ENCODE measurements at places on chromosomes 3 and 15. TPM values are rescaled to one million over a fixed set of nuclear protein-coding genes. Genes with fewer than 3 reads are reported as not detected.

The TMCC1 gene
- 33.9 TPM for total RNA-seq

The GP5 gene
- 0.10 TPM for total RNA-seq

The ITPKA gene
- total RNA-seq, result 0.91 TPM

- no peak for DNase-seq
Observed at GRCh38 chr15:85545752-85546151, 165.3 kb downstream of the AKAP13 start.

DNA sequence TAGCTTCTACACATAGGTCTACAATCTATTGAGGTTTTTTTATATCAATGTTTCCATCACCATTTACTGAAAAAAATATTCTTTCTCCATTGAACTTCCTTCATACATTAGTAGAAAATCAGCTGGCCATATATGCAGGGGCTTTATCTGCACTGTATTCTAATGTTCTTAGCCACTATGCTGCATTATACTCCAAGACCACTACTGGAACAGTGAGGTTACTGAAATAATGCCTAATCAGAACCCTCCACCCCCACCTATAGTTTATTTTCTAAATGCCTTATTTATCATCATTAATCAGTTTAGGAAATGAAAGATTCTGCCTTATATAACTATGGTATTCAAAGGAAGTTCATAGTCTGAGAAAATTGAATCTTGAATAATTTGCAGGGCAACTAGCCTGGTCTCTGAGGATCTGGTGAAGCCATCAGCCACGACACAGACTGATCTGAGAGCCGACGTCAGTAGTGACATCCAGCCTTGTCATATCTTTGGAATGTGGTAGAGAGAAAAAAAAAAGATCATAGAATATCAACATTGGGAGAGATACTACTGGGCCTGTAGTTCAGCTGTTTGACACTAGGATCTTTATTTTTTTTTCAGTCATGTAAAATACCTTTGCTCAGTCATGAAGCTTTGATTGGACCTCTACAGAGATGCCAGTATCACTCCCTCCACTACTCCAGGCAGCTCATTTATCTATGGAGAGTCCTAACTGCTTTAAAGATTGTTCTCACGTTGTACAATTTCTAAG, 66.6 kb downstream of the P3H2 start:
- DNase-seq, result no peak

GRCh38 chr3:36892457-36893136, 52.3 kb downstream of the TRANK1 start:
- no peak for DNase-seq

- DNase-seq, result no peak
Observed at GRCh38 chr15:65057549-65057940, 10.2 kb downstream of the RASL12 start.

GRCh38 chr15:24898715-24899272, 56.0 kb upstream of the SNRPN start:
- no peak for DNase-seq

DNA sequence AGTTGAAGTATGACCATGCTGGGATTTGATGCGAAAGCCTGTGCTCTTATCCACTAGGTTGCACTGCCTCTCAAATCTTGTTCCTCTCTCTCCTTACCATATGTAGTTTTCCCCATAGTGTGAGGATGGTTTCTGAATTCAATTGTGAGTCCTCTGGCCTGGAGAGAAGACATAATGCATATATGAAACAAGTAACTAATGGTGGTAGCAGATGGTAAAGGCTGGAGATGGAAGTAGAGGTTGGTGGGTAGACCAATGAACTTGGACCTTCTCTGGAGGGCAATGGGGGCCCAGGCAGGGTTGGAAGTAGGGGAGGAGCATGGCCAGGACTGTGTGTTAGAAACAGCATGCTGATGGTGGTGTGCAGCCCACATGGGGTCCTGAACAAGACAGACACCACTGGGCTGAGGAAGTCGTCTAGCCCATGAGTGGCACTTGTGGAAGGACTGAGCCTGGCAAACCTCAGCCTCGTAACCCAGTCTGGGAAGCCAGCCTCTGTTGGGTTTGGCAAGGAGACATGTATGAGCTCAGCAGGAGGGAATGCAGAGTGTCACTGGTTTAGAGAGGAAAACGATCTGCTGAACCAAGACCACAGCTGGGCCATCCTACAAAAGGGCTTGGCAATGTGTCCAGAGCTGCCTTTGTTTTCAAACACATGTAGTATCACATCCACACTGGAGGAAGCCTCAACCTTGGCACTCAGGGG, 18.5 kb upstream of the LMCD1 start:
- DNase-seq, result peak; percentile 75

- DNase-seq, result no peak
Observed at GRCh38 chr3:14871456-14872200, 52.9 kb downstream of the FGD5 start.

DNA sequence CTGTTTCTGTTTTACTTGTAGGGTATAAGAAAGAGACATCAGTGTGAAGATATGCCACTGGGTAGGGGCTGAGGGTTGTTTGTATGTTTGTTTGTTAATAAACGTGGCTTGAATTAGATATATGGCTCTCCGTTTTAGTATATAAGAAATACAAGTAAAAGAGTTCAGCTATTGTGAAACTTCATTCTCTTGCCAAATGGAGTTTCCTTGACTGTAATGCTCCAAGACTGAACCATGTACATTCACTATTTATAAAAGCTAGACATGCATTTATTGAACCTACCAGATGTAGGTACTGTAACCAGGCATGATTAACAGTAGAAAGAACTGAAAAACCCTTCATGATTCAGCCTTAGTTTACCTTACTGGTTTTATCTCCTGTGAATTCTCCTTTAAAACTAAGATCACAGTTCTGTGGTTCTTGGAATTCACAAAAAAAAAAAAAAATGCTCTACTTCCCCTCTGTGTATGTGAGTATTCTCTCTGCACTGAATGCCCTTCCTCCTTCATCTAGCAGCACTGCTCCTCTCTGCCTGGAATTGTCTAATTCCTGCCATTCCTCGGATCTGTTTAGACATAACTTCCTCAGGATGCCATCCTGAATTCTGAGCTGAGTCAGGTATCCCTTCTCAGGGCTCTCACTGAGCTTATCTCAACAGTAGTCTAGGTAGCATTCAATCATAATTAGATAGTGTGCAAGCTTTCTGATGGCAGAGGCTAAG, 504.4 kb downstream of the FHIT start:
- no peak for DNase-seq

- DNase-seq, result no peak
Observed at GRCh38 chr3:99753268-99753975, 64.2 kb upstream of the CMSS1 start.

DNA sequence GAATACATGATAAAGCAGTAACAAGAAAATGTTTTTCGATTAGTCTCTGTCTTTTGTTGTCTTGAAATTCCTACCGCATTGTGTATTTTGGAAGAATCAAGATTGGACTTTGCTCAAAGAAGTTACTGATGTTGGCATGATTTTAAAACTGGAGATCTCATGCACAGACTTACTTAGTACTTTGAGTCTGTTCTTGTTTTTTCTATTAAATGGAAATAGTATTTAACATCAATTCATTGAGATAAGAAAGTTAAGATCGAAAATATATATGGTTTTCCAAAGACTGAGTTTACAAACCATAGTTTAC, 2.6 kb downstream of the ABHD10 start:
- DNase-seq, result no peak
